Activated T-helper 17 cell treated with anti-CD3 and anti-CD28 coated beads, Interleukin-2, amount 50 U/mL, for 72 hours (primary cell): ENCODE measurements at places on chromosomes 6 and 20. TPM values are rescaled to one million over a fixed set of nuclear protein-coding genes. Genes with fewer than 3 reads are reported as not detected.
A peak's percentile ranks its signal among the peaks of the same experiment; 100 is the strongest.

Gene MAK
- 1.1 TPM for total RNA-seq

GRCh38 chr6:71259888-71260604 lies 28.6 kb upstream of the OGFRL1 start:
- no peak for ATAC-seq

DNA sequence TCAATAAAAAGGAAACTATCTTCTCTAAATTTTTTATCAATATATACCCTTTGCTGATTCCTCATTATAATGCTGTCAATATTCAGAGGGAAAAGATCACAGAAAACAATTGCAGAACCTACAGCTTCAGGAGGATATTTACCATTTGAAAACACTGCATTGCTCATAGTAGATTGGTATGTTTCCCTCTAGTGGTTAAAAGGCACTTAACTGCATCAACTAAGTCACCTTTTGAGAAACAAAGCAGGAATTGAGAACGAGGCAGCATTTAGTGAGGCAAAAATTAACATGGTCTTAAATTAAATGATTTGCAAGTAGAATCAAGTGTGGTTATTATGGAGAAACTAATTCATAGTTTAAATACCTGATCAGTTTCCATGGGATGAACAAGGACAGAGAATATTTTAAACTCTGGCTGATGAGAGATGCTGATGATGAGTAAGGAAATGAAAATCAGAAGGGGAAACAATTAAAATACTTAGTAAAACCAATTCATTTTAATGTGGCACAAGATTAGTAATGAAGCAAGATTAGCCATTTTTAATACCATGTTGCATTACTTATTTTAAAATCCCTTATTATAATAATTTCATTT lies 642.1 kb downstream of the EPHA7 start:
- ATAC-seq: no peak

- ATAC-seq: no peak
These were observed 64.9 kb downstream of the C6orf58 start for GRCh38 chr6:127641905-127642304.

DNA sequence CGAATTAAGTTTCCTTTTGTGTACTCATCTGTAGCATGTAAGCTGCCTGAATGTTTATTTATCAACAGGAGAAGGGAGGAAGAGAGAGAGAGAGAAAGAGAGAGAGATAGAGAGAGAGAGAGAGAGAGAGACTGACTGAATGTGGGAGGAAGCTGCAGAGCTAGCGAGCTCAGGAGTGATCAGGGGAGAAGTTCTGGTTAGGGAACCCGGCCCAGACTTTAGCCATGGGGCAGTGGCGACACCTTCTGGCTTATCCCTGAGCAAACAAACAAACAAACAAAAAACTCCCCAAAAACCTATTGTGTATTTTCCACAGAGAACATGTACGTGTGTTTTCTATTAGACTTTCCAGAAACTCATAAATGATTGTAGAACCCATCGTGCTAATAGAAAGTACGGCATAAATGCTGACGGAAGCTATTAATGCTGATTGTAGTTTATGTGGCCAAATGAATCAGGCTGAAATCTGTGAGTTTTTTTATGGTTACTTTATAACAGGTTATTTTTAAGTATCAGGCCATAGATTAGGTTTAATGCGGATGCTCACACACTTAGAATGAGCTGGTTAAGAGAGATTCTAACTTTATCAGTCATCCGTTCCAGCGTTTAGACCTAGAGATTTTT lies 92.8 kb downstream of the CLIC5 start:
- ATAC-seq: peak; percentile 15

DNA sequence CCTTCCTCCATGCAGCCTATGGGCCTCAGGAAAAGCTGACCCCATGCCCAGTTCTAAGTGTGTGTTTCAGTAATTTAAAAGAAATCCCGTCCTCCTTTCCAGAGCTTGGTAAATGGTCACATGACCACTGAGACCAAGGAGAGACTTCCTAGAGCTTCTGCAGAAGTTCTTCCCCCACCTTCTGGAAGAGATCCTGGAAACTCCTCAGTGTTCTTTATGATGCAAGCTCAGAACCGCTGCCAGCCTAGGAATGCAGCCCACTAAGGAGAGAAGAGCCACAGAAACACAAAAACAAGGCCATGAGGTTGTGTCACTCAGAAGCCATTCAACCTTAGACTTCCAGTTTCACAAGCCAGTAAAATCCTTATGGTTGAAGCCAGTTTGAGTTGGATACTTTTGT lies 348.4 kb downstream of the TPBG start:
- ATAC-seq: no peak

DNA sequence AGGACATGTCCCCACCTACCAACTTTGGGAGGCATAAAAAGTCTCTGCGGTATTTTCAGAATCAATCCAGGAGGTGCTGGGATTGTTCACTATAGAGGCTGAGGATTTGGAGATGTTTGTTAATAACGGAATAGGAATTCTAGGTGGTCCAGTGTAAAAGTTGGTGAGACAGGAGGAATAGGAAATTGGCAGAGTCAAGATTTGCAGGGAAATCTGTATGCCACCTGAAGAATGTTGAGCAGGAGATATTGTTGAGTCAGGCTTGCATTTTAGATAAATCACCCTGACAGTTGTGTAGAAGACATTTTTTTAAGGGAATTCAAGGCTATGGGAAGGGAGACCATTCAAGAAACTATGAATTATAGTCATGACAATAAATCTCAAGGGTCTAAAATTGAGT lies 124.8 kb downstream of the COL12A1 start:
- no peak for ATAC-seq

GRCh38 chr6:90222724-90223198 lies 73.9 kb downstream of the BACH2 start:
- ATAC-seq: peak; percentile 77

DNA sequence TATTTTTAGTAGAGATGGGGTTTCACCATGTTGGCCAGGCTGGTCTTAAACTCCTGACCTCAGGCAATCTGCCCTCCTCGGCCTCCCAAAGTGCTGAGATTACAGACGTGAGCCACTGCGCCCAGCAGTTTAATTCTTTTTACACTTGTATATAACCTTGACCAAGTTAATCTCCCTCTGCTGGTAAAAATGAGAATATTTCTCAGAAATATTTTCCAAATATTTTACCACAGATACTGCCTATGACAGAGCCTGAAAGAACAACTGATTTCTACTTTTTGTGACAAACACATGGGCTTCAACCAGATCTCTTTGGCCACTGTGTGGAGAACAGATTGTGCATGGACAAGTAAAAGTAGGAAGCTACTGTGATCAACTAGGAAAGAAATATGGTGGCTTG lies 21.2 kb upstream of the NHSL1 start:
- no peak for ATAC-seq
